ENCODE measurements at places on chromosomes 2 and 18.

DNA sequence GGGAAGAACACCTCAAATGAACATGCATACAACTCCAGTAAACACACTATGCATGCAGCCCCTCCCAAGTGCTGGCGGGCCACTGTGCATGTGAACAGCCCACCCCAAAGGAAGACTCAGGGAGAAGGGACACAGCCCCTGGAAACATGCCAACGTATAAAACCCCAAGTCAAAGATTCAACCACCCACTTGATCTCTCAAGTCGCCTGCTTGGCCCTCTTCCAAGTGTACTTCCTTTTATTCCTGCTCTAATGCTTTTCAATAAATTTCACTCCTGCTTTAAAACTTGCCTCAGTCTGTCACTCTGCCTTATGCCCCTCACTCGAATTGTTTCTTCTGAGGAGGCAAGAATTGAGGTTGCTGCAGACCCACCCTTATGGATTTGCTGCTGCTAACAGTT, 139.1 kb downstream of the C1D start:
- no peak for DNase-seq

GRCh38 chr2:165002638-165003037, 47.3 kb upstream of the SLC38A11 start:
- no peak for DNase-seq

- no peak for DNase-seq
These were observed 201.9 kb upstream of the SPRED2 start for GRCh38 chr2:65634304-65634703.

- DNase-seq: no peak
These were observed 69.7 kb upstream of the ZNF516 start for GRCh38 chr18:76564655-76565237.

DNA sequence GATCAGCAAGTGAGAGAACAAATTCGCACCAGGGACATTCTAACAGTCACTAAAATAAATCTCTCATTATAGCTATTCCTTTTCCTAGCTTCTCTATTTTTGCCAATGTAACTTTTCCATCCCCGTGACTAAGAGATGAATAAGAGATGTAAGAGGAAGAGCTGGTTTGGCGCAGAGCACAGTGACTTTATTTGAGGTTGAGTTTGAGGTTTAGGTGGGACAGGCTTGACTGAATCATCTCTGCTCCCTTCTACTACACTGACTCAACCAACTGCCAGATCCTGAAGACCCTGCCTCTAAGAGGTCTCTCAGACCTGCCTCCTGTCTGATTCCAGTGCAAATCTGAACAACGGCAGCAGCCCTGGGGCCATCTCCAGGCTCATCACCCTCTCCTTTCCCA, 28.0 kb downstream of the RFX8 start:
- no peak for DNase-seq

GRCh38 chr2:238693337-238694093, 154.4 kb upstream of the TWIST2 start:
- DNase-seq: no peak

DNA sequence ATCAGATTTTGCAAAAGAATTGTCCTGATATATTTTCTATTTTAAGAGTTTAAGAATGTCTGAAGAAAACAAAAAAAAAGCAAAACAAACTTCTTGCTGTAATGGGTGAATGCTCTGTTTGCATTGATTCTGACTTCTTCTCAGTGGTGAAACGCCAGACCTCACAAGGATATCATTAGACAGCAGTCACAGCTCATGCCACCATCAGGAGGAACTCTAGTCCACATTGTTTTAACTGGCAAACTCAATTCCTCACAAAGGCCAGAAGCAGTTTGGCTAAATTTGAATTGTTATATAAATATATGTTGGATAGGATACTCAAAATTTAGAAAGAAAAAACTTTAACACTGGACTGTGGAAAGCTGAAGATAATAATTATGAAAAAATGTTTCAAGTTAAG, 89.4 kb downstream of the DOK6 start:
- no peak for DNase-seq

DNA sequence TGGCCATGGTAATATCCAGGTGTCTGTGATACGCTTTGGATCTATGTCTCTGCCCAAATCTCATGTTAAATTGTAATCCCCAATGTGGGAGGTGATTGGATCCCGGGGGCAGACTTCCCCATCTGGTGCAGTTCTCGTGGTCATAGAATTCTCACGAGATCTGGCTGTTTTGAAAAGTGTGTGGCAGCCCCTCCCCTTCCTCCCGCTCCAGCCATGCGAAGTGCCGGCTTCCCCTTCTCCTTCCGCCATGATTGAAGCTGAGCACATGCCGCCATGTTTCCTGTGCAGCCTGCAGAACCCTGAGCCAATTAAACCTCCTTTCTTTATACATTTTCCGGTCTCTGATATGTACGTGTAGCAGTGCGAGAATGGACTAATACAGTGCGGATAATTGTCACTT, 42.5 kb downstream of the GPC1 start:
- DNase-seq: no peak

DNA sequence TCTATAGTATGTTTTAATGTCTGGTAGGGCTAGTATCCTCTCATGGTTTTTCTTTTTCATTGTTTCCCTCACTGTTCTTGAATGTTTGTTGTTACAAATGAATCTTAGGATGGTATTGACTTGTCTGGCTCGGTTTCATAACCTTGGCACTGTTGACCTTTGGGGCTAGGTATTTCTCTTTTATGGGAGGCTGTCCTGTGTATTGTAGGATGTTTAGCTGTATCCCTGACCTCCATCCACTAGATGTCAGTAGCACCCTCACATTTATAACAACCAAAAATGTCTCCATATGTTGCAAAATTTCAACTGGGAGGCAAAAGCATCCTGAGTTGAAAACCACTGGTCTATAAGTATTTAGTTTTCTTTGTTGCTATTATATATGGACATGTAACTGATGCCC, 7.0 kb upstream of the AOX1 start:
- DNase-seq: no peak

DNA sequence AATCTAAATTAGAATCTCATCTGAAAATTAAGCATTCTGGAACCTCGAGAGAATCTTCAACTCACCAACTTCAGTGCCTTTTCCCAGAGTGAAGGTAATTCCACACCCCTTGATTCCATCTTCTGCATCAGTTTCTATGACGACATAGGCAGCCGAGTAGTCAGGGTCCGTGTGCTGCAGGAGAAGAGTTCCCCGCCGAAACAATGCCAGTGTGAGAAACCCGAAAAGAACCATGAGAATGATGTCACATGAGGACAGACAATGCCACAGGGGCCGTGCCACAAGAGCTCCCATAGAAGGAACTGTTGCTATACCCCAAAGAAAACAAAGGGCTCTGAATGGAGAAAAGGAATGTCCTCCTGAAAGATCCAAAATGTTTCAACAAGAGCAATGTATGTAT, 6.0 kb downstream of the ENOSF1 start:
- DNase-seq: no peak

DNA sequence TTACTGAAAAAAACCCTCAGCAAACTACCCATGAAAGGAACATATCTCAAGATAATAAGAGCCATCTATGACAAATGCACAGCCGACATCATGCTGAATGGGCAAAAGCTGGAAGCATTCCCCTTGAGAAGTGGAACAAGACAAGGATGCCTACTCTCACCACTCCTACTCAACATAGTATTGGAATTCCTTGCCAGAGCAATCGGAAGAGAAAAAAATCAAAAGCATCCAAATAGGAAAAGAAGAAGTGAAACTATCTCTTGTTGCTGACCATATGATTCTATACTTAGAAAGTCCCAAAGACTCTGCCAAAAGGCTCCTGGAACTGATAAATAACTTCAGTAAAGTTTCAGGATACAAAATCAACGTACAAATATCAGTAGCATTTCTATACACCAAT, 40.6 kb upstream of the MSTN start:
- no peak for DNase-seq

GRCh38 chr2:127562936-127563335, 27.5 kb downstream of the MYO7B start:
- DNase-seq: no peak
